ENCODE measurements at places on chromosomes 1 and 21. TPM values are rescaled to one million over a fixed set of nuclear protein-coding genes. Genes with fewer than 3 reads are reported as not detected.

GRCh38 chr1:157403203-157403602 lies 149.1 kb downstream of the FCRL5 start:
- DNase-seq, result peak; percentile 38

GRCh38 chr1:153827168-153827964 lies 52.2 kb downstream of the SLC27A3 start:
- no peak for DNase-seq

NFIA gene
- 0.54 TPM for total RNA-seq

GRCh38 chr1:204758601-204759000 lies 73.1 kb upstream of the LRRN2 start:
- DNase-seq, result no peak

GRCh38 chr1:942864-943533 lies 16.1 kb downstream of the NOC2L start:
- peak; percentile 34 for DNase-seq

SH3BGR gene
- 1.7 TPM for total RNA-seq

- no peak for DNase-seq
These were observed 452.9 kb downstream of the SETD4 start for GRCh38 chr21:35607406-35607805.

DNA sequence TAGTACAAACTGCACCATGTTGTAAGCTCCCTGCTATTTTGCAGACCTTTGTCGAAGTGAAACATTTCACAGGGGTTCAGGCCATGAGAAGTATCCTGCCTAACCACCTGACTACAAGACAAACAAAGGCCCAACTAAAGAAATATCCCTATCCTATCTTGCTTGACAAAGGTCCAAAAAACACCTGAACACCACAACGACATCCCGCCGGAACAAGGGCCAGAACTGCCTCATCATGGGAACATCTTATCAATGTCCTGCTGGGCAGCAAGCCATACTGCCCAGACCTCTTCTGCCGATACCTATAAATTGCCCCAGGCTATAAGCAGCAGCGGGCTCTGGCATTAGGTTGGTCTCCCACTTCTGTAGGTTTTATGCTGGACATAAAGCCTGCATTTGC lies 12.3 kb downstream of the MYSM1 start:
- no peak for DNase-seq

ITGB2 gene
- 86.7 TPM for total RNA-seq

- no peak for DNase-seq
These were observed 324.4 kb downstream of the AJAP1 start for GRCh38 chr1:4978660-4979390.

HUNK gene
- 0.07 TPM for total RNA-seq
